ENCODE measurements at places on chromosomes 4 and X.
A peak's percentile ranks its signal among the peaks of the same experiment; 100 is the strongest.

- H3K27me3 ChIP-seq: no peaks in the 10 kb centered on the region
- H3K4me1 ChIP-seq: peaks cover 6% of the 10 kb centered on the region
- no peak overlapping the region for H3K27ac ChIP-seq
- peaks cover 6% of the 10 kb centered on the region for H3K36me3 ChIP-seq
These were observed 597.6 kb upstream of the CPEB2 start for GRCh38 chr4:14404730-14405129.

GRCh38 chrX:53421125-53421524 is 1.3 kb downstream of the SMC1A start:
- H3K4me3 ChIP-seq: peak overlapping the region; percentile 95
- H3K27ac ChIP-seq: no peak overlapping the region
- no peaks in the 10 kb centered on the region for H3K27me3 ChIP-seq
- H3K4me1 ChIP-seq: no peaks in the 10 kb centered on the region

DNA sequence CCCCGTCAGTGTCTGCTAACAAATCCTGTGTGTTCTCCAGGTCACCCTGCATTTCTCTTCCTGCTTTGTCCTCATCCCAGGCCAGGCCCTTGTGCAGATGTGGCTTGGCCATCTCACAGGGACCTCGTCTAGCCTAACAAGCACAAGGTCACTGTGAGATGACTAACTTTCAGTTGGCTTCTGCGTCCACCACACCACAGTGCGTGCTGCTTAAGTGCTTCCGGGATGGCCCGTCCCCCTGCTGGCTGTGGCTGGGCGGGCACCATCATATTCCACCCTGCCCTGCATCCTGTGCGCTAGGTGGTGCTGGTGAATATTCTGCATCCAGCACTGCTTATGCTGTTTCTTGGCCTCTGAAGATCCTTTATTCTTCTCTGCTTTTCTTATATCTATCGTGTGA is 33.8 kb downstream of the RBBP7 start:
- H3K27me3 ChIP-seq: no peaks in the 10 kb centered on the region
- H3K27ac ChIP-seq: no peak overlapping the region
- H3K4me3 ChIP-seq: no peak overlapping the region
- peaks cover 2% of the 10 kb centered on the region for H3K4me1 ChIP-seq
- peak; percentile 77 for DNase-seq
- H3K36me3 ChIP-seq: peaks cover 97% of the 10 kb centered on the region

- no peak overlapping the region for H3K27ac ChIP-seq
- H3K27me3 ChIP-seq: no peaks in the 10 kb centered on the region
- no peak for DNase-seq
- H3K4me3 ChIP-seq: no peak overlapping the region
- H3K36me3 ChIP-seq: no peaks in the 10 kb centered on the region
These were observed 804.2 kb downstream of the CENPC start for GRCh38 chr4:66741081-66741480.

DNA sequence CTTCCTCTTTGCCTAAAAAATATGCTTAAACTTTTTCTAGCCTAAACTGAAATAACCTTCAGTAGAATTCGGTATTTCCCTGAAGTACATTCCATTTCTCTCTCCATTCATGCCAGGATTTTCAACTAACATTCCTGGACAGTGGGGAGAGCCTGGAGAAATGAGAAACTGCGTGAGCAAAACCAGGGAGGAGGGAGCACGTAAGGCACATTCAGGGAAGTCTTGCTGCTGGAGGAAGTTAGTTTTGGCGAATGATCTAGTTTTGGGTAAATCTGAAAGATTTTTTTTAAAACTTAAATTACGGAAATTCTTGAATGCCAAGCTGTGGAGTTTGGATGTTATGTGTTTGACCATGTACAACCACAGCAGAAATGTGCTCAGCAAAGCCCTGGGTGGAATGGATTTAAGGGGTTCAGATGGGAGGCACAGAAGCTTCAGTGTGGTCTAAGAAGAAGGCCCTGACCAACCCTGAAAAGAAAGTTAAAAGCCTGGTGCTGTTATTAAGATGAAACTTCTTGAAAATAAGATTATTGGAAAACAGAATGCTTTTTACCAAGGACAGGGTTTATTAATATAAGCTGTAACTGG is 347.8 kb downstream of the ANK2 start:
- H3K27ac ChIP-seq: no peak overlapping the region
- no peak overlapping the region for H3K4me3 ChIP-seq
- no peaks in the 10 kb centered on the region for H3K27me3 ChIP-seq
- H3K36me3 ChIP-seq: no peaks in the 10 kb centered on the region
- no peak for DNase-seq
- H3K4me1 ChIP-seq: no peaks in the 10 kb centered on the region
